ENCODE measurements at places on chromosomes 6 and 20. TPM values are rescaled to one million over a fixed set of nuclear protein-coding genes. Genes with fewer than 3 reads are reported as not detected.

The RAMACL gene
- 2.0 TPM for total RNA-seq

The RAB44 gene
- total RNA-seq, result 0.03 TPM

The ECT2L gene
- total RNA-seq, result not detected

The PRR3 gene
- total RNA-seq, result 5.7 TPM

The CALHM5 gene
- total RNA-seq, result 12.1 TPM

The PM20D2 gene
- total RNA-seq, result 2.1 TPM

The STK35 gene
- 21.9 TPM for total RNA-seq

The SLCO4A1 gene
- 0.30 TPM for total RNA-seq

The SYNDIG1 gene
- total RNA-seq, result 1.4 TPM

Data from smooth muscle cell of the pulmonary artery (primary cell).